ENCODE measurements at places on chromosomes 4 and X.

DNA sequence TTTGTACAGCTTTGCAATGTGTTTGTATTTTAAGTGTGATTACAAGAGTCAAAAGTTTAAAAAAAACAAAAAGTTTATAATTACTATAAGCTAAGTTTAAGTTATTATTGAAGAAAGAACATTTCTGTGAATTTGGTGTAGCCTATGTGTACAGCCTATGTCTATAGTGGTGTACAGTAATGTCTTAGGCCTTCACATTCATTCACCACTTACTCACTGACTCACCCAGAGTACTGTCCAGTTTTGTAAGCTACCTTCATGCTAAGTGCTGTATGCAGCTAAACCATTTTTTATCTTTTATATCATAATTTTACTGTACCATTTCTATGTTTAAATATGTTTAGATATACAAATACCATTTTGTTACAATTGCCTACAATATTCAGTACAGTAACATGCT is 182.3 kb downstream of the RPA4 start:
- no peak for DNase-seq

DNA sequence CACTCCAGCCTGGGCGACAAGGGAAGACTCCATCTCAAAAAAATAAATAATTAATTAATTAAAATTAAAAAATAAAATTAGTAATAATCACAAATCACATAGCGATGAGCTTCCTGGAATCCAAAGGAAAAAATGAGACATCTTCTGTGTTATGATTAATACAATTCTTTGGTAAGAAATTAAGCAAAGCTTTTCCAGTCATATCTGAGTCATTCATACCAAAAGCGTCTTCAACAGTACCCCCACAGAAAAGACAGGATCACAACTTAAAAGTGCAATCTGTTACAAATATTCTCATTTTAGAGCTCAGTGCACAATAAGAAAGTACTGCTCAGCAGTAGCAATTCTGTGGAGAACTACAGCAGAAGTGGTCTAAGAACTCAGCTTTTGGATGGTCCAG is 168.5 kb upstream of the MXRA5 start:
- DNase-seq, result no peak

DNA sequence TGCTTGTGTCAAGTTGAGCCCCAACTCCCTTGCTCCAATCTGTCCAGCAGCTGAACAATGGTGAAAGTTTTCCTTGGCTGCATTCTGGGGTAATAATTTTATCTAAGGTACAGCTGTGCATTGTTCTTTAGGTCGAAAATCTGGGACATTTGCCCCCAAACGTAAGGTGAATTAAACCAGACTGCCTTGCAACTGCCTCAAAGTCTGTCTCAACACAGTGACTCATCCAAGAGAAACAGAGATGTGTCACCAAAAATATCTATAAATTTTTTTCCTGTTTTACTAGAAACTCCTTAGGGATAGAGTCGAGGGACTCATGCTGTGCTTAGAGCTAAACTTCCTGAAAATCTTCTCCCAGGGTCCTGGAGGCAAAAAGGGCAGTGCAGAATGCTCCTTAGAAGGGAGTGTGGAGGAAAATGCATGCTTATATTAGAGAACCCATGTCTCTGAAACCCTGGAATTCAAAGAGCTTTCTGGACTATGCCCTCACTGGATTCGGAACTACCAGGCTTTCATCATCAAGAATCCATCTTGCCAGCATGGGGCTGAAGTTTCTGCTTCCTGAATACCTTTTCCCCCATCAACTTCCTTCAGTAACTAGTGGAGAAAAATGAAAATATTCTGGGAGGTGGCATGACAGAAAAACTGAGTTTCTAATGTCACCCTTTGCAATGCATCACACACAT is 115.7 kb downstream of the PALLD start:
- DNase-seq, result peak; percentile 28

- no peak for DNase-seq
Measured at GRCh38 chrX:63959975-63960374, 175.0 kb upstream of the ARHGEF9 start.

GRCh38 chr4:111020961-111021360 is 398.1 kb upstream of the PITX2 start:
- DNase-seq, result no peak

- no peak for DNase-seq
Measured at GRCh38 chrX:127038065-127038464, 218.5 kb downstream of the PRR32 start.

DNA sequence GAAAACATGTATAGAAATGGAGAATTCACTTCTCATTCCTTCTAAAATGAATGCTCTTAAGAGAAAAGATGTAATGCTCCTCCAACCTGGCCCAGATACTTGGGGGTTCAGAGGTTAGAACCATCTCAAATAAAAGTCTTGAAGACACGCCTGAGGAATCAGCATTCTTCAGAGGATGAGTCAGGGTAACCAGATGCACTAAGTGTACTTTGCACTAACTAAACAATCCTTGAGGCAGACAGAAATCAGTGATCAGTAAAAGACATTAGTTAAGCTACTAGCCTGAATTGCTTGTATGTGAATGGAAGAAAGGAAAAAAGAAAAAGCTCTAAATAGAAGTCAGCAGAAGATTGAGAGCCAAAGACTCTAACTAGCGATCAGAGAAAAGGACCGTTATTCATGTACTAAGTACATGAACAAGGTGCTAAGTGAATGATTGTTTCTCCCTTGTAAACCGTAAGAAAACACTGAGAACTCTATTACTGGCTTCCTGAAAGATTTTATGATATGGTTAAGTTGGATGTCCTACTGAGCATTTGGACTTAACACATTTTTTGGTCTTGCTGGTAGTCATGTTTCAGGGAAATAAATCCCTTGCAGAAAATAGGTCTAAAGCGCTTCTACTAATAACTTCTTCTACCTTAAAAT is 738.3 kb downstream of the STPG2 start:
- DNase-seq, result no peak

GRCh38 chr4:110248100-110248499 is 49.7 kb upstream of the ELOVL6 start:
- DNase-seq, result no peak

DNA sequence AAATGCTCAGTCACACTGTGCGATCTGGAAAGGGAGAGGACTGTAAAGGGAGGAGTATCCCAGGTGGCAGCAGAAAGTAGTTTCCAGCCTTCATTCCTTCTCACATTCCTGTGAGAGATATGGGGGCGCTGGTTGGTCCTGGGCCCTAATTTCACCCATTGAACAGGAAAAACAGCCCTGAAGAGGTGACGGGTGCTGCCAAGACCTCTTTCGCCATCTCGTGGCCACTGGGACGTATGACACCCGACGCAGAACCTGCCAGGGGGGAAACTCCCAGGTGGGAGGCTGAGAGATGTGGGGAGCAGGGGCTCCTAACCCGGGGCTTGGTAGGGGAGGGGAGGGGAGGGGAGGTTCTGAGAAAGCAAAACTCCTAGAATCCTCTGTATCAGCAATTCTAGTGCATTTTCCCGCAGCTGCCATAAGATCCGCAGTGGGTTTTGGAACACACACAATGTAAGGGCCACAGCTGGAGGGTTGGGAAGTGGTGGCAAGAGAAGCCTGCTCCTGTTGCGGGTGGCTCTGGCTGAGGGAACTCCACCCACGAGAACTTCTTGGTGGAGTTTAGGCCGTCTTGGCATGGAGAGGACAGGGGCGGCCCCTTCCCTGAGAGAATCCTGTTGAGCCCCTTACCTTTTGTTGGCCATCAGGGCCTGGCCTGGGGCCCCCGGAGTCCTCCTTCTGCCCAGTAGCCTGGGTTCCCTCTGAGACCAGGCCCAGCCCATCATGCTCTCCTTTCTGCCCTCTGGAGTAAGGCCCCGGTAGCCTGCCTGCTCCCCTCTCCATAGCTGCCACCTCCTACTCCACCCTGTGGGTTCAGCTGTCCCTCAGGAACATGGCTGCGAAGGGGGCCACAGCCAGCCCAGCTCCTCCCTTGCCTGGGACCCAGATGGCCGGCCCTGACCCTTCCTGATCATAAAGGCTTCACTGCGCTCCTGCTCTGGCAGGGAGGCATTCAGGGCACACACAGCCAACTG is 134.1 kb downstream of the OR13H1 start:
- peak; percentile 34 for DNase-seq

- no peak for DNase-seq
Measured at GRCh38 chr4:77930876-77931275, 68.2 kb downstream of the MRPL1 start.

DNA sequence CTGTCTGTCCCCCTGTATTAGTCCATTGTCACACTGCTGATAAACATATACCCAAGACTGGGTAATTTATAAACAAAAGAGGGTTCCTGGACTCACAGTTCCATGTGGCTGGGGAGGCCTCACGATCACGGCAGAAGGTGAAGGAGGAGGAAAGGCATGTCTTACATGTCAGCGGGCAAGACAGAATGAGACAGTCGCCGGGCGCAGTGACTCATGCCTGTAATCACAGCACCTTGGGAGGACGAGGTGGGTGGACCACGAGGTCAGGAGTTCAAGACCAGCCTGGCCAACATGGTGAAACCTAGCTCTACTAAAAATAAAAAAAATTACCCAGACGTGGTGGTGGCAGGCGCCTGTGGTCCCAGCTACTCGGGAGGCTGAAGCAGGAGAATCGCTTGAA is 24.7 kb downstream of the IL3RA start:
- DNase-seq, result peak; percentile 36

GRCh38 chr4:8370106-8370787 is 70.3 kb downstream of the ACOX3 start:
- DNase-seq, result no peak

DNA sequence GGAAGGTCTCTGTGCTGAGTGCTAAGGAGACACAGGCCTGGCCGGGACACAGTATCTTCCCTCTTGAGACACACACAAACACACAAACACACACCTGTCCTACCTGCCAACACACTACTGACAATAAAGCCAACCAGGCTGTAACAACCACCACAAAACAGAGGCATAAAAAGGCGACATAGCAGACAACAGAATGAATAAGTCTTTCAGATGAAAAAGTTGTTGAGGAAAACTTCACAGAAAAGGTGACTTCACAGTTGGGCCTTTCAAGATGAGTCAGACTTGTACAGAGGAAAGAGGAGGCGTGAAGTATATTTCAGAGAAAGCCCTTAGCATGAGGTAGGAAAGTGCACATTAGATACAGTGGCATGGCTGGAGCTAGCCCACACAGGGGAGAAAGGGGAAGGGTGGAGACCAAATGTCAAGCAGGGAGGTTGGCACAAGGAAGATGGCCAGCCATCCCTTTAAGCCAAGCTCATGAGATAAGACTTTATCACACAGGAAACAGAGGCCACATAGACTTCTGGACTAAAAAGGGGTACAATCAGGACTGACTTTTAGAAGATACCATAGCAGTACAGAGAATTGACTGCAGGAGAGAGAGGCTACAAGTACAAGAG is 54.0 kb downstream of the SLC9A7 start:
- DNase-seq, result peak; percentile 20

- no peak for DNase-seq
Measured at GRCh38 chr4:153512952-153513500, 46.9 kb downstream of the TMEM131L start.

DNA sequence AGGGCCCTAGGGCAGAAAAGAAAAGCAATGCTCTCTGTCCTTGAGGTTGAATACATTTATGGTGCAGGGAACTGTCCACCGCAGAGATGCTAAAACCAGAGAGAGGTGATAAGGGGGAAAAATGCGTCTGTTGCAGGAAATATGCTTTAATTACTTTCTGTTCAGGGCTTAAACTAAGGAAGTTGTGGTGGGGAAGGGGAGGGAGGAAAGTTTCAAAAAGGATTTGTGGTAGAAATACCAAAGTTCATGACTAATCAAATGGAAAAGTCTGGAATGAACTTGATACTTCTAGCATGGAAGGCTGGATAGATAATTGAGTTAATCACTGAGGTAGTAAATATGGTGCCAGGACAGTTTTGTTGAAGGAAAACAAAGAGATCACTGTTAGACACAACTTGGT is 99.0 kb downstream of the ASB9 start:
- peak; percentile 41 for DNase-seq

GRCh38 chrX:42577936-42578470 is 200.0 kb downstream of the PPP1R2C start:
- no peak for DNase-seq

- no peak for DNase-seq
Measured at GRCh38 chrX:106144755-106145639, 23.1 kb upstream of the PWWP3B start.

DNA sequence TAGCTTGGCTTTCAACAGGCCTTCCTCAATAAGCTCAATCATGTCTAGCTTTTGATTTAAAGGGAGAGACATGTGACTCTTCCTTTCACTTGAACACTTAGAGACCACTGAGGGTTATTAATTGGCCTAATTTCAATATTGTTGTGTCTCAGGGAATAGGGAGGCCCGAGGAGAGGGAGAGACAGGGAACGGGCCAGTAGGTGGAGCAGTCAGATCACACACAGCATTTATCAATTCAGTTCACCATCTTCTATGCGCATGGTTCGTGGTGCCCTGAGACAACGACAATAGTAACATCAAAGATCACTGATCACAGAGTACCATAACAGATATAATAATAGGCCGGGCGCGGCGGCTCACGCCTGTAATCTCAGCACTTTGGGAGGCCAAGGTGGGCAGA is 17.8 kb downstream of the ZNF81 start:
- DNase-seq, result no peak
